ENCODE measurements at places on chromosomes 5 and 9.
A peak's percentile ranks its signal among the peaks of the same experiment; 100 is the strongest.

DNA sequence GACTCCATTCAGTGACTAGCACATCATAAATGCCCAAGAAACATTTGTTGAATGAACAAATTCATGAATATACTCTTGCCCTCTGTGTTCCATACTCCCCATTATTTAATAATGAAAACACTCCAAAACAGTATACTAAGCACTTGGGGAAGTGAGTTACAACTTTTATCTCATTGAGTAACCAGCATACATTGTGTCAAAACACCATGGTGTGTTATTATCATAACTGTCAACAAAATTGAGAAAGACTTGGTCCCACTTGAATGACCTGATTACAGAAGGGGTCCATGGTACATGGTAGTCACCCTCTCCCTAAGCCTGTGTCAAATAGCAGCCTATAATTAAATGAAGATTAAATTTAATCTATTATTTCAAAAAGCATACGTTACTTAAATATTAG lies 16.2 kb downstream of the ANKH start:
- no peak for DNase-seq

GRCh38 chr9:8745347-8745746 lies 945.8 kb upstream of the DMAC1 start:
- no peak for DNase-seq

DNA sequence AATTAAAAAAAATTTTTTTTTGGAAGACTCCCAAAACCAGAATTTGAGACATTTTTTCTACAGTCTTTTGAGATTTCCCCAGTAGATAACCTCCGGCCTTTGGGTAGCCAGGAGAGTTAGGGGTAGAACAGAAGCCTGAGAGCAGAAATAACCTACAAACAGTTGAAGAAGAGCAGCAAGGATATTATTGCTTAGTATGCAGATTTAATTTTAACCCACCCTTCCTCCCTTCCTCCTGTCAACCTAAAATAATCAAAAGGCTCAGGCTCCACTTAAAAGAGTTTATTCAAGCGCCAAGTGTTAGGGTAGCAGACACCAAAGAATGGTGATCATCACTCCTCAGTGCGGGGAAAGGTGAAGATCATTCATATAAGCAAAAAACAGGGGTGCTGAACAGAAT lies 17.4 kb upstream of the FAM120A start:
- no peak for DNase-seq

GRCh38 chr5:109987970-109988369 lies 298.2 kb downstream of the MAN2A1 start:
- peak; percentile 9 for DNase-seq

DNA sequence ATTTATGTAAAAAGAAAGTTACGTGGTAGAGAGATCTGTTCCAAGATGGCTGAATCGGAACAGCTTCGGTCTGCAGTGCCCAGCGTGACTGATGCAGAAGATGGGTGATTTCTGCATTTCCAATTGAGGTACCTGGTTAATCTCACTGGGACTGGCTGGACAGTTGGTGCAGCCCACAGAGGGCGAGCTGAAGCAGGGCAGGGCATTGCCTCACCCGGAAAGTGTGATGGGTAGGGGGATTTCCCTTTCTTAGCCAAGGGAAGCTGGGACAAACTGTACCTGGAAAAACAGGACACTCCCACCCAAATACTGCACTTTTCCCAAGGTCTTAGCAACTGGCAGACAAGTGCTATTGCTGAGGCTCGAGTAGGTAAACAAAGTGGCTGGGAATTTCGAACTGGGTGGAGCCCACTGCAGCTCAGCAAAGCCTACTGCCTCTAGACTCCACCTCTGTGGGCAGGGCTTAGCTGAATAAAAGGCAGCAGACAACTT lies 13.1 kb upstream of the HSD17B4 start:
- DNase-seq, result no peak
